PC-3 (cell line): ENCODE measurements at places on chromosomes 3 and 15. TPM values are rescaled to one million over a fixed set of nuclear protein-coding genes. Genes with fewer than 3 reads are reported as not detected.

Gene CYP1A2
- not detected in 2 replicates for total RNA-seq

Gene CEP70
- total RNA-seq, result 11.3 and 16.7 TPM in 2 replicates

Gene GRK7
- total RNA-seq, result 0.12 TPM in 1 of 2 replicates, not detected in the other

DNA sequence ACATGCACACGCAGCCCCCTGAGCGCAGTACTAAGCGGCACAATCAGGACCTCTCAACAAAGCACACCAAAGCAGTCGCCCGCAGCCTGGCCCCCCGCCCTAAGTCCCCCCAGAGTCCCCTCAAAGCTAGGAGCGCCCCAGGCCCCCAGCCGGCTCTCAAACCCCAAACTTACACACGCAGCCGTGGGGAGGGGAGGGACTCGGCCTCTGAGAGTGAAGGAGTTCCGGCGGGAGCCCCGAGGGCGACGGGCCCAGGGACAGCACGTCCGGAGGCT lies 5.5 kb downstream of the GATA2 start:
- DNase-seq, result no peak

GRCh38 chr15:100141311-100142001 lies 200.3 kb downstream of the ADAMTS17 start:
- DNase-seq, result no peak

DNA sequence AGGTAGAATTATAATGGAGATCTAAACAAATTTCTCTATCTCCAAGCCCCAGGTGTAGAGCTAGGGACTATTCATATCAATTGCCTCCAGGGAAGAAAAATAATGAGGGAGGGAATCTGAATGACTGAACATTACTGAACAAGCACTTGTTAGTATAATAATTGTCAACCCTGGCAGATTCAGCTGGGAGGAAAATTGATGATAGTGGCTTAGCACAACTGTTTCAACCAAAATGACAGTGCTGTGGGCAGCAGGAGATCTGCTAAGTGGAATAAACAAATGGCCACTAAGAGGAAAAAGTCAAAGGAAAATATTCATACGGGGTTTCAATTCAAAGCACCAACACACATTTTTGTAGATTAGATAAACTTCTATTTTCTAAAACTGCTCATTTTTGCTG lies 294.9 kb upstream of the ZNF385D start:
- DNase-seq, result no peak

DNA sequence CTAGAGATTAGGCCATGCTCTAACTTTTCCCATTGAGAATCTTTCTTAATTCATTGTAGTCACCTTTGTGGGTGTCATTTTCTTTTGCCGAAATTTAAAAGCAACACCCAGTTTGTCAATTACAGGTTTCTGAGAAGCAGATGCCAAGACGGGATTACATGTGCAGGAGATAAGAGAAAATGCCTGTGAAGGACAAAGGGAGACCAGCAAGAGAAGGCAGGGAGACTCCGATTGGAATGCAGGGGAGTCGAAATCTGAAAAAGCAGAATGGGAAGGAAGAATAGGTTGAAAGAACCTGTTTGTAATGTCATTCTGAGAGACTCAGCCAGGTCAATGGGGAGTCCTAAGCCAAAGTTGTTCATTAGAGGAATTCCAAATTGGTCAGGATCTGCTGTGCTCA lies 3.6 kb upstream of the DPH6 start:
- no peak for DNase-seq

GRCh38 chr15:40844696-40845030 lies 815 bp downstream of the SPINT1 start:
- DNase-seq, result peak; percentile 28
